ENCODE measurements at places on chromosomes 12 and 14.

GRCh38 chr12:111462210-111462769 lies 56.6 kb downstream of the SH2B3 start:
- DNase-seq, result peak; percentile 54

GRCh38 chr14:79841433-79841832 lies 369.9 kb downstream of the DIO2 start:
- no peak for DNase-seq

DNA sequence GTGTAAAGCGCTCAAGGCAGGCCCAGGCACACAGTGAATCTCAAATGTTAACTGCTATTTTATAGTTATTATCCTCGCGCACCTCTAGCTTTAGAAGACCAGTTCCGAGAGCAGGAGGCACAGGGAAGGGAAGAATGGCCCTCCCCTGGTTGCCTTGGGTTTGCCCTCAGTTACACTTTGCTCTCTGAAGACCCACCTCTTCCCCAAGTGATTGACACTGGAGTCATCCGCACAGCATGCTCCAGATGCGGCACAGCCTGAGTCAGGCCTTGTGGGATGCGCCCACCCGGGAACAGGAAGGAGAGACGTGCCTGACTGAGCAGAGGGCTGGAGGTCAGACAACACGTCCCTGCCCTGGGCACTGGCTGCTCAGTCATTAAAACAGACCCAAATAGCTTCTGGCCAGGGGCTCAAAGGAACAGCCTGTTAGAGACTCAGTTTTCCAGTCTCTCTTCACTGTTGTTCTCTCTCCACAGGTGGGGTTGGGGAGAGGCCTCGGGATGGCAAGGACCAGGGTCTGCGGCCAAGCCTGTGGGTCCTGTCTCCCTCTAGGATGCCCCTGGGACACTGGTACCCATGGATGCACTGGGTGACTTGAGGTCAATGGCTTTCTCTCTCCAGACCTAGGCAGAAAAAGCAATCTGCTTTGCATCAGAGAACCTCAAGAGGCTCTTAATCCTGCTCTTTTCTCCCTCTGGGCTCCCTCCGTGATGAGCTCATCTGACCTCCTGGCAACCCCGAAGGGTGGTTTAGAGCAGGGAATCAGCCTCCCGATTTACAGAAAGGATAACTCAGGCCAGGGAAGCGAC lies 13.6 kb upstream of the MLXIP start:
- DNase-seq, result peak; percentile 57

GRCh38 chr12:113062502-113063395 lies 6.2 kb downstream of the DTX1 start:
- no peak for DNase-seq

- no peak for DNase-seq
Measured at GRCh38 chr12:132471011-132471857, 18.7 kb upstream of the FBRSL1 start.

DNA sequence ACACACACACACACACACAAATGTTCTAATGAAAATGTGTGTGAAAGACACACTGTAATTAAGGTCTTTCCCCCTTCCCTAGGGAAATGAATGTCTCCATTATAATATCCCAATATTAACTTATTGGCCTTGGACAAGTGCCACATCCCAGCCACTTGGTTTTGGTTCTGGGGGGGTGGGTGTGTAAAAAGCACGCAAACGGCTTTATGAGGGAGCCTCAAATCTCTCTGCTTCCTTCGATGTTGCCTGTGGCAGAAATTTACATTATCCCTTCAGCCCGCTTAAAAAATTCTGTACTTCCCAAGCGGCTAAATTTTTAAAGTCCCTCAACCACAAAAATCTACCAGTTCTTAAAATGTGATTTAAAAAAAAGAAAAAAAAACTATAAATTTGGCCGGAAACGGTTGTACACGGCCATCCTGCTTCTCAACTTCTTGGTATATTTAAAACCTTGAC lies 432 bp downstream of the C14orf93 start:
- no peak for DNase-seq

- DNase-seq, result no peak
Measured at GRCh38 chr12:62767946-62768345, 167.0 kb downstream of the PPM1H start.

GRCh38 chr14:71555654-71556559 lies 376.3 kb upstream of the RGS6 start:
- DNase-seq, result no peak

DNA sequence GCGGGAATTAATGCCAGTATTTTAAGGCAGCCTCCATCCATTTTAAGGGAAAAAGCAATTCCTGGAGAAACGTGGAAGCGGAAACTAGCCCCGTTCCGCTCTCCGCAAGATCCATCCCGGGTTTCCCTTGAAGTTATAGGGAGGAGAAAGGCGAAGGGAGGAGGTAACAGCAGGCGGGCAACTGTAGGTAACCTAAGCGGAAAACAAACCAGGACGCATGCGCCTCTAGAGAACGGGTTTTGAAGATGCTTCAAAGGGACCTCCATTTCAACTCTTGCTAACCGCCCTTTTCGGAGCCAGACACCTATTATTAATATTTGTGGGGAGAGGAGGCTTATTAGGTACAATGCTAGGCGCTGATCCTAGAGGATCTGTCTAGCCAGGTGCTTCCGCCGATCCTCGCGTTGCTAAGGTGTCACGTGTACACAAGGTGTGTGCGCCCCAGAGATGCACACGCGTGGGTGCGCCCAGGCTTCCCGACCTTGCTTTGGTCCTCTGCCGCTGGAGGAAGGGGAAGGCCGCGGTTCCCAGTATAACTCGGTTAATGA lies 6.2 kb downstream of the TBX5 start:
- no peak for DNase-seq

DNA sequence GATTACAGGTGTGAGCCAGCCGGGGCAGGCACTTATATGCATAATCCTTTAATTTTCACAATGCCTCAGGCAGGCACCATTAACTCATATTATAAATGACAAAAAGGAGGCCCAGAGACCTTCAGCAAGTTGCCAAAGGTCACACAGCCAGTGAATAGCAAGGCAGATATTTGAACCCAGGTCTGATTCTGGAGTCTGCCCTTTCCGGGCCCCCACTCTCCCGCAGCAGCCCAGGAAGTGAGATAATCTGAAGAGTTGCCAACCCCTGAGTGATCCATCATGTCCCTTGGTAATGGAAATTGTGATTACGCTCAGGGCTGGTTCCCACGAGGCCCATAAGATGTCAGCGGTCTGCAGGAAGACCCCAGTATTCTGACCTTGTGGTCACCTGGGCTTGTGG lies 95.3 kb upstream of the MED13L start:
- DNase-seq, result no peak

- peak; percentile 53 for DNase-seq
Measured at GRCh38 chr12:89733579-89734201, 25.1 kb upstream of the ATP2B1 start.

DNA sequence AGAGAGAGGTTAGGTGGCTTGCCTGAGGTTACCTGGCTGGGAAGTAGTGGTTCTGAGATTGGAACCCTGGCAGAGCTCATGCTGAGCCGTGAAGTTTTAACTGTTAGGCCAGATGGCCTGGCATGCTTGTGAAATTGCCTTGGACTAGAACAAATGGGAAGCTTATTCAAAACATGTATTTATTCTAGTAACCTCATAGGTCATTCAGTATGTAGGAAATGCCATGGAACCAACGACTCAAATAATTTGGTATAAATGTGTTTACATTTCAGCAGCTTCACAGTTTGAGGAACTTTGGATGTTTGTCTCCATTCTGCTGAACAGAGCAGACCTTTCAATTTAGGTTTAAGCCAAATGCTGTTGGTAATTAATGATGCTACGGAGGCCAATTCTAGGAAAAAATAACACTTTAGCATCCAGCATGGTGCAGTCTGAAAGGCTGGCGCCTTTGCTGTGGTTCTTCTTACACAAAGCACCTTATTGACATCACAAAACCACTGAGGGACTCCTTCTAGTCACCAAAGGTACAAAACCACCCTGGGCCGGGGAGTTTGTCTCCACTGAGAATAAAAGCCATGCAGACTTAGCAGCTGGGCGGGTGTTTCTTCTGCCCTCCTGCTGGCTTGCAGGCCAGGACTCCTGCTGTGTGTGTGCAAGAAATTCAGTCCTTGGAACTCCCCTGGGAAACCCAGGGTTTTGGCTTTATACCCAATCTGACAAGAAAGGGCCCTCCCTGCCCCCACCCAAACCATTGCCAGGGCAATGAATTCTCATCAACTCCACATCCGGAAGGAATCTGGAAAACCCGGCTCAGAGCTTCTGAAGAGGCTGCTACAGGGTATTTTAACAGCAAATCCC lies 64.2 kb downstream of the ELK3 start:
- peak; percentile 33 for DNase-seq

DNA sequence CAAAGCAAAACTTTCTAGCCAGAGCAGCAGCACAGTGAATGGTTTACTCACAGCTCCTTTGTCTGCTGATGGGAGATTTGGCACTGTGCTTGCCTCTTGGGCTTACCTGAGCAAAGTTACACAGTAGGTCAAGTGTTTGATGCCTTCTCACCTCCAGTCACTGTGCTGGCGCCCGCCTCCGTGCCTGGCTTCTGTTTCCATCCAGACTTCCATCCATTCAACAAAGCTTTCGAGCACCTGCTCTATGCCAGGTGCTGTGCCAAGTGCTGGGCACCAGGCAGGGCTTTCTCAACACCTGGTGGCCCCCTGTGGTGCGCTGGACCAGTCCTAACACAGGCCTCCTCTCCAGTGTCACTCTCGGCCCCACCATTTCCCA lies 199.2 kb upstream of the EEA1 start:
- no peak for DNase-seq

DNA sequence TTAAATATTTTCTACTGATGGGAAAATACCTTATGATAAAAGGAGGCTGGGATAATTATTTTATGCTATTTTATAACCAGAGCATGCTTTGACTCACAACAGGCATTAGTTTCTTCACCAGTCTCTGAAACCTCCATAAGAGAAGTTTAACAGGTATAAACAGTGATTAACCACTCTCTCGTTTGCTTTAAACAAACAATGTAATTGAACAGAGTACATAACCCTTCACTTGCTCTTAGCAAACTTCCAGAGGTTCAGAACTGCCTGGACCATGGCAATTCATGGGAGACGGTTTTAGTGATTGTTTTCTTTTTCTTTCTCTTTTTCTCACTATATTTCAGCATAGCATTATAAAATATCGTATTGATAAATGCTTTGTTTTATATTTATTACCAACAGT lies 35.3 kb downstream of the CFAP251 start:
- no peak for DNase-seq

DNA sequence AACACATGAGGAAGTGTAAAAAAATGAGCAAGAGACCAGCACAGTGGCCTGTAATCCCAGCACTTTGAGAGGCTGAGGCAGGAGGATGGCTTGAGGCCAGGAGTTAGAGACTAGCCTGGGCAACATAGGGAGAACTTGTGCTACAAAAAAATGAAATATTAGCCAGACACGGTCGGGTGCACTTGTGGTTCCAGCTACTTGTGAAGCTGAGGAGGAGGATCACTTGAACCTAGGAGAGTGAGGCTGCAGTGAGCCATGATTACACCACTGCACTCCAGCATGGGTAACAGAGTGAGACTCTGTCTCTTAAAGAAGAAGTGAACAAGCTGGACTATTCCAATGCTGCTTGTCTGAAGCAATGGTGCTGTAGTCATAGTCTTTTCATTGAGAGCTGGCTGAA lies 36.3 kb upstream of the MAP3K9 start:
- no peak for DNase-seq

DNA sequence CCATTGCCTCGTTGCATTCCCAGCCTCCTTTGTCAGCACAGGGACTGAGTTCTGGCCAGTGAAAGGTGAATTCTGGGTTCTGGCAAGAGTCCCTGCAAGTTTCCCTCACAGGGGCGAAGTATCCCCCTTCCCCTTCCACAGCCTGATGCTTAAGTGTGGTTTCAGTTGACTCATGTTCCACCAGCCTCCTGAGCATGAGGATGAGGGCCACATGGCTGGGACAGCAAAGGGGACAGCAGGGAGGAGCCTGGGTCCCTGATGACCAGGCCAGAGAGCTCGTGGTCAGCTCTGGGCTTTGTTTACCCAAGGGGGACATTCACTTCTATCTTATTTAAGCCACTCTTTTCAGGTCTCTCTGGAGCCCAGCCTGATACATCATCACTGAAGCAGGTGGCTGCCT lies 36.5 kb downstream of the CACNA2D4 start:
- no peak for DNase-seq

DNA sequence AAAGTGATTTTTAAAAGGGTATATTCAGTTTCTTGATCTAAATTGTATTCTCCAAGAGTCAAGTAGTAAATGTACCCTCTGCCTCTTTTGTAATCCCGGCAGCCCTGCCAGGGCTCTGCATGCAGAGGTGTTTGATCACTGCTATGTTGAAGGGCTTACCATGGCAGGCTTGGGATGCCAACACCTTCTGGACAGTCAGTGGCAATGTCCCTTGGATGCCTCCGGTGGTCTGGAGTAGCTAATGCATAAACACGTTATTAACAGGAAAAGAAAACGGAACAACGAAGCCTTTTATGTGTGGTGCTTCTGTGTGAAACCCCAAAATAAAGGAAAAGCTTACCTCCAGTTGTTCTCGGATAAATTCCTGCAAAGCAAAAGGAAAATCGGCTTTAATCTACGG lies 19.9 kb downstream of the EIF2B2 start:
- DNase-seq, result peak; percentile 22

- DNase-seq, result peak; percentile 75
Measured at GRCh38 chr12:84502907-84503787, 409.5 kb downstream of the SLC6A15 start.

GRCh38 chr12:87846045-87846444 lies 183.2 kb downstream of the C12orf50 start:
- DNase-seq, result no peak

GRCh38 chr14:32427726-32428528 lies 98.8 kb downstream of the AKAP6 start:
- DNase-seq, result no peak

- no peak for DNase-seq
Measured at GRCh38 chr14:32683679-32684078, 255.0 kb upstream of the NPAS3 start.

GRCh38 chr14:20624495-20625070 lies 16.9 kb downstream of the OR6S1 start:
- peak; percentile 71 for DNase-seq

DNA sequence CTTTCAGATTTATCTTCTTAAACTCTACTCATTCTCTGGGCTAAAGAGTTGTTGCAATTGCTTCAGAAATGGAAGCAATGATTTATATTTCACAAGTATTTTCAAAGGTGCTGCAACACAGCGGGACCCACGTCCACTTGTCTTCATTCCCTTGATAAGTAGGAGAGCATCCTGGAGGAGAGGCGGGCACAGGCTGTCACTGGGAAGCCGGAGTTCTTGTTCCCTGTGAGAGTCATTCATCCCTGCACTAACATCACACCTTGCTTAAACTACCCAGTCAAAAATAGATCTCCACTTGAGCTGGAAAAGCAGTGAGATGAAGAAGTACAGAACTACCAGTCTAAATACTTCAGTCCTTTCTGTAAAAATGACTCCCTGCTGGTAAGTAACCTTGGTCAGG lies 160.5 kb upstream of the RASSF8 start:
- no peak for DNase-seq

DNA sequence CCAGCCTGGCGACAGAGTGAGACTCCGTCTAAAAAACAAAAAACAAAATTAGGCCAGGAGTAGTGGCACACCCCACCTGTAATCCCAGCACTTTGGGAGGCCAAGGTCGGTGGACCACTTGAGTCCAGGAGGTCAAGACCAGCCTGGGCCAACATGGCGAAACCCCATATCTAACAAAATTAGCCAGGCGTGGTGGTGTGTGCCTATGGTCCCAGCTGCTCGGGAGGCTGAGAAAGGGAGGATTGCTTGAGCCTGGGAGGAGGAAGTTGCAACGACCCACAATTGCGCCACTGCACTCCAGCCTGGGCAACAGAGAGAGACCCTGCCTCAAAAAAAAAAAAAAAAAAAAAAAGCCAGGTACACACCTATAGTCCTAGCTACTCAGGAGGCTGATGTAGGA lies 37.0 kb downstream of the KDM2B start:
- DNase-seq, result no peak

Measured in AG20443 (cell line).